HT-29 (cell line): ENCODE measurements at places on chromosomes 3 and 15.

GRCh38 chr3:72295276-72295961 is 510.5 kb upstream of the PROK2 start:
- DNase-seq, result no peak

DNA sequence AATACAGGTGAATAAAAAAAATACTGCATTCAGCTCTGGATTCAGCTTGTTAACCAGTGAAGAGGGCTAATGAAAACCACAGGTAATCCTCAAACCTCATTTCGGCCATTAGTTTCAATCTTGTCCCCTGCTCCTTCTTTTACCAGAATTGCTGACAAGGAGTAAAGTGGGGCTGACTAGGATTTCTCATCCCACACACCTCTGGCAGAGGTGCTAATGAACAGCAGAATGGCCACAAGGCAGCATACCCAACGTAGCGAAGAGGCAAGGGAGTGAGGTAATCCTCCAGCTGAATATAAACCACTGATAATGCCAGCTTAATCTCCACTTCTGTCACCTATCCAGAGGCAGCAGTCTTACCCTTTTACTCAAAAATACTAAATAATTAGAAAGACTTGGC is 248.8 kb upstream of the CDIN1 start:
- DNase-seq, result no peak

GRCh38 chr3:190696777-190697501 is 165.6 kb downstream of the GMNC start:
- DNase-seq, result peak; percentile 61

DNA sequence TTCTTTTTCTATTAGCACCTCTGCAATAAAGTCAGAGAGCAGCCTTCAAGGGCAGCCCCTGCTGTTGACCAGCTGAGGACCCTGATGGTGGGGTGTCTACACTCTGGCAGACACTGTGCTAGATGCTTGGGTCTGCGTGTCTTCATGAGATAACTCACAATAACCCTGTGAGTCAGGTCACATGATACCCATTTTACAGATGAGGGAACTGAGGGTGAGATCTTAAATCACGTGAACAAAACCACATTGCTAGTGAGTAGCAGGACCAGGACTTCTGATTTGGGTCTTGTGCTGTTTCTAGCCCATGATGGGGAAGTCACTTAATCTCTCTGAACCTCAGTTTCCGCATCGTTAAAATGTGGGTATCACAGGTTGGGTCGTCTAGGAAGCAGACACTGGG is 118.5 kb upstream of the LIPC start:
- DNase-seq, result no peak

- DNase-seq, result no peak
Observed at GRCh38 chr15:57190208-57190607, 186.1 kb upstream of the CGNL1 start.

GRCh38 chr3:118077332-118077731 is 957.3 kb downstream of the IGSF11 start:
- DNase-seq, result no peak

DNA sequence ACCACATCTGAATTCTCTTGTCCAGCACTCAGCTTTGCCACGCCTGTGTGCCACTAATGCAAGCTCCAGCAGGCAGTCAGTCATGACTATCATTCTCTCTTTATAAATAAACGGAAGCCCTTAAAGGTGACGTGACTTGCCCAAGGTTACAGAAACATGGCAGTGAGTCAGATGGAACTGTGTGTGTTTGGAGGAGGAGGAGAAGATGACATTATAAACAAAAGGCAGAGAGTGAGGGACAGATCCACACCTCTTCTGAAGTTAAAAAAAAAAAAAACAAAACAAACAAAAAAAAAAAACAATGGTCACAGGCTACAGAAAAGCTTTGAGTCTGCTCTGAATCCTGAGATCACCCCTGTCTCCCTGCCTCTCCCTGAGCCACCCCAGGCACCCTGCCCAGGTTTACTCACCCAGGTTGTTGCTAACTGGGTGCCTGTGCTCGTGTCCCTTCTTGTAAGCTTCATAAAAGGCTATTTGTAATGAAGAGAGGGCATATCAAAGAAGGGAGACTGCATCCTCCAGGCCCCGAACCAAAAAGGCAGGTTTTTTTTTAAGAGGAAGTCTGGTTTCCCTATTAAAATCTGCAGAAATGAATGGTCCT is 119.7 kb upstream of the PHLDB2 start:
- DNase-seq, result no peak

- no peak for DNase-seq
Observed at GRCh38 chr3:120673116-120673515, 8.9 kb downstream of the HGD start.

- DNase-seq, result no peak
Observed at GRCh38 chr3:140022066-140022770, 87.2 kb downstream of the CLSTN2 start.

- no peak for DNase-seq
Observed at GRCh38 chr15:70704166-70704565, 59.2 kb downstream of the UACA start.

- DNase-seq, result no peak
Observed at GRCh38 chr3:179292450-179292849, 30.4 kb upstream of the ZNF639 start.

- DNase-seq, result no peak
Observed at GRCh38 chr3:196138482-196139254, 56.8 kb upstream of the TFRC start.

- no peak for DNase-seq
Observed at GRCh38 chr3:191269289-191270085, 59.7 kb upstream of the CCDC50 start.

DNA sequence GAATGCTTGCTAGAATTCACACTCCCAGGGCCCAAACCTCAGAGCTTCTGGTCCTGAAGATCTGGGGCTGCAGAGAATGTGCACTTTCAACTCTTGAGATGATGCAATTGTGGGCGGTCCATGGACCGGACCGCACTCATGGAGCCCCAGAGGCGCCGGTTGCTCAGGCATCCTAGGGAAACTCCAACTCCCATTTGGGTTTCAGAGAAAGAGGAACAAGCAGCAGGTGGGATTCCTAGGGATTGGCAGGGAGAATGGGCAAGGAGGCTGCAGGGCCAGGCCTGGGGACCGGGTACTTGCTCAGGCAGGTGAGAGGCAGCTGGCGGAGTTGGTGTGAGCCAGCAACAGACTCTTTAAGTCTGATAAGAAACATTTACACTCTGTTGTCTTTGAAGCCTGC is 3.5 kb downstream of the NOX5 start:
- no peak for DNase-seq

DNA sequence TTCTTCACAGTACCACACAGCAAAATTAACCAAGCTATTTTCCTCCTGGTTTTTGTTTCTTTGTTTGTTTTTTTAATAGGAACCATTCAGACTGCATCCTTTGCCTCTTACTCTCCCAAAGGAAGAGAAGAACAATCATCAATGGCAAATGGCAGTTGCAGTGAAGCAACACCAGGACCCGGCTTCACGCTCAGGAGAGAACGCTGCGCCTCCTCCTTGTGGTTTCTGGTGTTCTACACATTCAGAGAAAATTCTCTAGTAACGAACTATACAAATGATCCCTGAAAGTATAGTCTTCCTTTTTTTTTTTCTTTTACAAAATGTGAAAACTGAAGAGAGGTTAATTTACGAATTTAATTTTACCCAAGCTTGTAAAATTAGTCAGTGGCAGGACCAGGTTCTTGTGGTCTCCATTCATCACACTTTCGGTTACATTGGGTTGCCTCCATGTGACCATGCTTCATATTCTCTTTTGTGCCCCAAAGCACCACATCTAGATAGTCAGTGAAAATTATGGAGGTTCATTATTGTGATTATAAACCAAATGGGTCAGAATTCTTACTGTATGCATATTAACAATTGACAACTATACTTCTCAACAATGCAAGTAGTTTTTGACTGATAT is 10.6 kb upstream of the MINDY2 start:
- DNase-seq, result no peak

- DNase-seq, result no peak
Observed at GRCh38 chr3:102443021-102443420, 8.2 kb downstream of the ZPLD1 start.

DNA sequence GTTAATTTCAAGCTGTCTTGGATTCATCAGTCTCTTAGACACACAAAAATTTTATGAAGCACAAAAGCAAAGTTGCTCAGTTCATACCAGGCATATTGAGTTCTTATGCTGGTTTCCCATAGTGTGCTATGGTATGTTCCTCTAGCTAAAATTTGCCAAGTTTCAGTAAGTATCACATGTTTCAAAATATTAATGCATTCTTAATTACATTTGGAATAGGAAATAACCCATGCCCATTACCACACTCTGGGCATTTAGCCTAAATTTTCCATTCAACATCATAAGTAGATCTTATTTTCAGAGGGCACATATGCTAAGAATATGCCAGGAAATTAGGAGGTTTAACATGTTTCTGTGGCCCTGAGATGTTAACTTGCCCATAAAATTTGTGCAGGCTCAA is 289.9 kb downstream of the SHOX2 start:
- DNase-seq, result no peak

- DNase-seq, result no peak
Observed at GRCh38 chr3:8359133-8359532, 142.5 kb upstream of the LMCD1 start.

DNA sequence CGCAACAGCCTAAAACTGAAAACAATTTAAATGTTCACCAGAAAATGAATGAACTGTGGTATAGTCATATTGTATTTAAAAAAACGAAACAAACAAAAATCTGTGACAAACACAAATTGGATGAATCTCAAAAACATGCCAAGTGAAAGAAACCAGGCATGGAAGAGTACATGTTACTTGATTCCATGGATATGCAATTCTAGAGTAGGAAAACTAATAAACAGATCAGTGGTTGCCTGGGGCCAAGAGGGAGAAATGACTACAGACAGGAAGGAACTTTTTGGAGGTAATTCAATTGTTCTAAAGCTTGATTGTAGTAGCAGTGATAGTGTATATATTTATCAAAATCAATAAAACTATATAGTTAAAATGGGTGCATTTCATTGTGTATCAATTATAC is 16.8 kb downstream of the UBE3A start:
- DNase-seq, result no peak

DNA sequence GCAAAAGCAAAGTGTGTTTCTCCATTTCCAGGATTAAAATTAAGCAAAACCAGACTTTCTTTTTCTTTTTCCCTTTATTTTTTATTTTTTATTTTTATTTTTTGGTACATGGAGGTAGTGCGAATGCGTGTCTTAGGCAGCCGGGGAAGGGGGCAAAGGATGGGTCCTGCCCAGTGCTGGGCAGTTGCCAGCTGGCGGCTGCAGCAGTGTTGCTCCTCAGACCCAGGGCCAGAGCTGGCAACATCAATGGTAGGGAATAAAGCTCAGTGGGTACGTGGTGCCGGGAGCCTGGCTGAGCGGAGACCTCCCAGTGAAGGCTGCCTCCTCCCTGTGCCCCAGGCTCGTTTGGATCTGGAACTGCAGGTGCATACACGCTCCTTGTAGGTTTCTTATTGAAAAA is 46.3 kb downstream of the POLR2M start:
- DNase-seq, result no peak

DNA sequence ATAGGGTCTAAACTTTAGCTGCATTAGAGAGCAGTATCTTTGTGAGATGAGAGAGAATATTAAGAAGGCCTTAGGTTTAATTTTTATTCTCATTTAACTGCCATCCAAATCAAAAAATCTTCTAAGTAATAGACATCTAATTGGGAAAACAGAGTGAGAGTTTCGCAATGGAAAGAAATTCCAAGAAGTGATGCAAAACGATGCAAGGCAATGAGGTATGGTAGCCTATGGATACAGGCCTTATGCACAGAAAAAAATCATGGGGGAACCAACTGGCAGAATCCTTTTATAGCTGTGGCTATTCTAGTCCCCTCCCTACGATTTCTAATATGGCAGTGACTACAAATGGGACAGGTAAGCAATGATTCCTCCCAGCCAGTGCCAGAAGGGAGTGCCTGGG is 225.9 kb downstream of the GREM1 start:
- no peak for DNase-seq

- no peak for DNase-seq
Observed at GRCh38 chr3:167694121-167694520, 40.4 kb upstream of the WDR49 start.

GRCh38 chr3:17579289-17580031 is 163.0 kb downstream of the TBC1D5 start:
- DNase-seq, result no peak

DNA sequence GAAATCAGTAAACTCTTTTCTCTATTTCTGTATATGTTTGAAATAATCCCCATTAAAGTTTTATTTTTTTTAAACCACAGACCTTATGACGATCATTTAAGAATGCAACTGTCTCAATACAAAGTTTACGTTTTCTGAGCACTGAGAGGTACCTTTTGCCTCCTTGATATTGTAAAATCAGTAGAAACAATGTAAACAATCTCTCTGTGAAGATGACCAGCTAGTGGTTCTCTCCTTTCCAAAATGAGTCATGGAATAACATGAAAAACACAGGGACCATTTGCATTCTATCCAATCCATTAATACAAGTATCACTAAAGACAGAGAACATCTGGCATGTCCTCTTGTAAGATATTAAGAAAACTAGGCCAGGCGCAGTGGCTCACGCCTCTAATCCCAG is 48.8 kb downstream of the RAD18 start:
- no peak for DNase-seq

GRCh38 chr3:25289663-25290062 is 138.4 kb upstream of the RARB start:
- DNase-seq, result no peak

GRCh38 chr15:58726867-58727266 is 22.6 kb downstream of the ADAM10 start:
- DNase-seq, result no peak

DNA sequence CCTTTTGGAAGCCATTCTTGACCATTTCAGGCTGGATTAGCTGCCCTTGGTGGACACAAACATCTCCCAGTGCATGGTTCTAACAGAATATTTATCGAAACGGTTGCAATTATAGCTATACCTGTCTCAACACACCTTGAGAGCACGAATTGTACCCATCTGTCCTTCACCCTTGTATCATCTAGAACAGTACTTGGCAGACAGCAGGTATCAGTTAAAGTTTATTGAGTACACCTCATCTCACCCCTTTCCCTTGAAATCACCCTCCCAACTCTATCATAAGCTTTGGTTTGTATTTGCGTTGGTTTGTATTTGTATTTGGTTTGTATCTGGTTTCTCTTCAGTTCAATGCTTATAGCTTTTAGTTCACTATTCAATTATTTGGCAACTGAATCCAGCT is 12.4 kb downstream of the TSPAN3 start:
- no peak for DNase-seq

- DNase-seq, result no peak
Observed at GRCh38 chr3:40021338-40021737, 211.9 kb downstream of the MYRIP start.

- DNase-seq, result no peak
Observed at GRCh38 chr3:42290966-42291714, 25.2 kb upstream of the CCK start.

- no peak for DNase-seq
Observed at GRCh38 chr3:24457719-24458118, 36.9 kb downstream of the THRB start.

- DNase-seq, result no peak
Observed at GRCh38 chr3:106059953-106060517, 191.2 kb upstream of the CBLB start.

- DNase-seq, result no peak
Observed at GRCh38 chr3:135576751-135577150, 388.8 kb upstream of the PPP2R3A start.
